Activated T-cell treated with anti-CD3 and anti-CD28 coated beads, Interleukin-2, amount 50 U/mL, for 72 hours (primary cell): ENCODE measurements at places on chromosomes 6 and 20. TPM values are rescaled to one million over a fixed set of nuclear protein-coding genes. Genes with fewer than 3 reads are reported as not detected.

- peak overlapping the region; percentile 16 for H3K27ac ChIP-seq
- no peak overlapping the region for H3K4me3 ChIP-seq
- peaks cover 72% of the 10 kb centered on the region for H3K4me1 ChIP-seq
- H3K27me3 ChIP-seq: no peaks in the 10 kb centered on the region
- no peak for DNase-seq
Measured at GRCh38 chr6:137702791-137703424, 164.2 kb upstream of the TNFAIP3 start.

- DNase-seq: no peak
- peaks cover 2% of the 10 kb centered on the region for H3K36me3 ChIP-seq
- H3K4me3 ChIP-seq: no peak overlapping the region
- H3K27ac ChIP-seq: no peak overlapping the region
- H3K4me1 ChIP-seq: no peaks in the 10 kb centered on the region
- H3K27me3 ChIP-seq: no peaks in the 10 kb centered on the region
Measured at GRCh38 chr6:47278545-47278944, 31.2 kb downstream of the TNFRSF21 start.

GRCh38 chr6:127026247-127026646 is 92.2 kb upstream of the RSPO3 start:
- no peaks in the 10 kb centered on the region for H3K27me3 ChIP-seq
- no peak for DNase-seq
- no peak overlapping the region for H3K4me3 ChIP-seq
- no peak overlapping the region for H3K27ac ChIP-seq
- H3K4me1 ChIP-seq: no peaks in the 10 kb centered on the region
- no peaks in the 10 kb centered on the region for H3K36me3 ChIP-seq

GRCh38 chr6:159234102-159234553 is 64.9 kb downstream of the FNDC1 start:
- no peaks in the 10 kb centered on the region for H3K36me3 ChIP-seq
- no peaks in the 10 kb centered on the region for H3K4me1 ChIP-seq
- H3K27ac ChIP-seq: no peak overlapping the region
- H3K4me3 ChIP-seq: no peak overlapping the region

DNA sequence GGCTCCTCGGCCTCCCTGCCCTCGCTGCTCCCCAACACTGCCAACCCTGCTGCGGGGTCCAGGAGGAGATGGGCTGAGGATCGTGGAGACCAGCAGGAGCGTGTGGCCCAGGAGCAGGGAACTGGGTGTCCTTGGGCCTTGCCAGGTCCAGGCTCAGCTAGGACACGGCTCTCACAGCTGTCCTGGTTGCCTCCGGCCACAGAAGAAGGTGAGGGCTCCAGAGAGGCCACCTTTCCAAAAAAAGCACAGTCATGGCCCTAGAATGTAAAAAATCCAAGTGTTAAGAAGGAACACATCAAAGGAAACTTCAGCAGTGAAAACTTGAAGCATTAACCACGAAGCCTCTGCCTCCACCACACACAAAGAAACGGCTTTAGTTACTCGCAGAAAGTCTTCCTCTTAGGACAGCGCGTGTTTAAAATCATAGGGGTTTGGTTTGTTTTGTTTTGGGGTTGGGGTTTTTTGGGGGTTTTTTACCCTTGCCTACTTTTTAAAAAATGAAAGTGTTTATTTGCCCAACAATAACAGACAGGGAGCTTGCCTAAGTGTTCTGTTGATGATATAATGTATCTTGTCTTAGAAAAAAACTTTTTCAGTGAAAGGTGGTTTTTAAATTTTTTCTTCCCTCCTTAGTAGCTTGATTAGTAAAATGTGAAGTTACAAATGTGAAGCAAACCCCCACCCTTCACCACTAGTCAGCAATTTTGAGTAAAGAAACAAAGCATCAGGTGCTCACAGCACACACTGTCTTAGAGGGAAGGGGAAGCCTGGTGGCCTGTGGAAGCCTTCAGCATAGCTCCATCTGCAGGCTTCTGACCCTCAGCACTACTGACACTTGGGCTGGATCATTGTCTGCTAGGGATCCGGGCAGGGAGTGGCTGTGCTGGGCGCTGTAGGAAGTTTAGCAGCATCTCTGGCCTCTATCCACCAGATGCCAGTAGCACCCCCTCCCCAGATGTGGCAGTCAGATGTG is 60.0 kb downstream of the PTPN1 start:
- peak; percentile 66 for DNase-seq
- peak overlapping the region; percentile 45 for H3K27ac ChIP-seq
- peak overlapping the region; percentile 41 for H3K4me3 ChIP-seq
- peaks cover 15% of the 10 kb centered on the region for H3K36me3 ChIP-seq
- H3K27me3 ChIP-seq: no peaks in the 10 kb centered on the region

DNA sequence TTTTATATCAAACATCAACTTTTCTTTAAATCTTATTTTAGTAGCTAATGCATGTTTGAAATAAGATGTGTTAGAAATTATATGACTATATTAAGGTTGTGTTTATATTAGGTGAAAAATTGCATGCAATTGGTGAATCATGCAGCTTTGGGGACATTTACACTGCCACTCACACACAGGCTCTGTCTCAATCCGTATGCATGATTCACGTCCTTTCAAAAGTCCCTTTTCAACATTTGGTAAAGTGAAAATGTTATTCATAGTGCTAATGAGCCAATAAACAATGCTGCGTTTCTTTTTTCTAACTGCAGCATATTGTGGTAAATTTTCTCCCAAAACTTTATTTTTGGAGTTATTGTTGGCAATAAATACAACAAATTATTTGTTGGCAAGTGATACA is 198.0 kb downstream of the FUT9 start:
- DNase-seq: no peak
- no peaks in the 10 kb centered on the region for H3K36me3 ChIP-seq
- H3K4me3 ChIP-seq: no peak overlapping the region
- H3K27ac ChIP-seq: no peak overlapping the region
- H3K4me1 ChIP-seq: no peaks in the 10 kb centered on the region
- H3K27me3 ChIP-seq: no peaks in the 10 kb centered on the region

Gene PAX1
- not detected for total RNA-seq

Gene RIPPLY2
- not detected for total RNA-seq
